Activated naive CD4-positive, alpha-beta T cell (primary cell): ENCODE measurements at places on chromosomes 12 and 14.

GRCh38 chr14:101247842-101248725 lies 313.2 kb upstream of the DIO3 start:
- no peak for DNase-seq

GRCh38 chr12:18723752-18724151 lies 14.1 kb downstream of the PLCZ1 start:
- no peak for DNase-seq

DNA sequence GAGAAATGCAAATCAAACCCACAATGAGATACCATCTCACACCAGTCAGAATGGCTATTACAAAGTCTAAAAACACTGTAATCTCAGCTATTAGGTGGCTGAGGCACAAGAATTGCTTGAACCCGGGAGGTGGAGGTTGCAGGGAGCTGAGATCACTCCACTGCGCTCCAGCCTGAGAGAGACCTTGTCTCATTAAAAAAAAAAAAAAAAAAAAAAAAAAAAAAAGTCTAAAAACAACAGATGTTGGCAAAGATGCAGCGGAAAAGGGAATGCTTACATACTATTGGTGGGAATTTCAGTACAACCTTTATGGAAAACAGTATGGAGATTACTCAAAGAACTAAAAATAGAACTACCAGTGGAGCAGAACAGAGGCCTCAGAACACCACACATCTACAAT lies 19.0 kb upstream of the ATF7 start:
- no peak for DNase-seq

DNA sequence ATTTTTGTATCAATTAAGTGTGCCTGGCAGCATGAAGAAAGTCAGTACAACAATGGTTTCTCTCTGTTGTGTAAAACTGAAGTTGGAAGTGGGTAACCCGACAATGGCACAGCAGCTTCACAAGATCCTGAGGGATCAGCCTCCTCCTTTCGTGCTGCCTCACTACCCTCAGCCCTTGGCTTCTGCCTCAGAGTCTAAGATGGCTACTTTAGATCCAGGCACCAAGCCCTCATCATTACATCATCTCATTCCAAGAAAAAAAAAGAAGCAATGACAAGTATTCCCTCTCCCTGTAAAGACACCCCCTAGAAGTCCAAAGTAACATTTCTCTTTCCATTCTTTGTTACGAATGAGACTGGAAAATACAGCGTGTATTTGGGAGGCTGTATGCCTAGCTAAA lies 92.6 kb downstream of the DNAI7 start:
- no peak for DNase-seq

DNA sequence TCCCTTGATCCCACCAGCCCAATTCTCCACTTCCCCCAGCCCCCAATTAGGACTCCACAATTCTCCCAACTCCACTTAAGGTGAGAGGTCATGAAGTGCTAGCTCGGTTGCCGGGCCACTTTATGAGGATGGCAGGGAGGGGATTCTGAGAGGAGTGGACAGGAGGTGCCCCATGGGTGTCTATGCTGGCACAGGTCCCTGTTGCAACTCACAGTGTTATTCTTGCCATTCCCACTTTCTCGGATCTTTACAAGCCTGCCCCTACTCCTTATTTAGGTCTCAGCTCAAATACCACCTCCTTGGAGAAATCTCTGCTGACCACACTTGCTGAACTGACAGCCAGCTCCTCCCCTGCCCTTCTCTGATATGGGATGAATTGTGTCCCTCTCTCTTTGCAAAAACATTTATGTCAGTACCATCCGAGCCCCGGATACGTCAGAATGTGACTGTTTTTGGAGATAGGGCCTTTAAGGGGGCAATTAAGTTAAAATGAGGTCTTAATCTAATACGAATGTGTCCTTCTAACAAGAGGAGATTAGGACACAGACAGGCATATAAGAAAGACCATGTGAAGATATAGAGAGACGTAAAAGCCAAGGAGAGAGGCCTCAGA lies 4.2 kb upstream of the LGALS3 start:
- no peak for DNase-seq

DNA sequence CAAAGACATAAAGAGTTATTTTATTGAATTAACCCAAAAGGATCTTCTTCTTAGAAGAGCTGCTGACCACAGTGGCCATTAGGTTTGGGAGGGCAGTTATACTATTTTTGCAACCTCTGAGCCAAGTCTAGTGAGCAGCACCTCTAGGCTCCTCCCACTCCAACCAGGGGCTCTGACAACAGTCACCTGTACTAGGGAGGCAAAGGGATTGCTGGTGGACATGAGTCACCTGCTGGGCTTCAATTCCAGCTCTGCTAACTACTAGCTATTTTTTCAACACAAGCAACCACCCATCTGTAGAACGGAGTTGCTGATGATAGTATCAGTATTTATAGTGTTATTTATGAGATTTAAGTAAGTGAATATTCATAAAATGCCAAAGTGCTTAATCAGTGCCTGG lies 166.0 kb downstream of the KLHL28 start:
- DNase-seq, result no peak

DNA sequence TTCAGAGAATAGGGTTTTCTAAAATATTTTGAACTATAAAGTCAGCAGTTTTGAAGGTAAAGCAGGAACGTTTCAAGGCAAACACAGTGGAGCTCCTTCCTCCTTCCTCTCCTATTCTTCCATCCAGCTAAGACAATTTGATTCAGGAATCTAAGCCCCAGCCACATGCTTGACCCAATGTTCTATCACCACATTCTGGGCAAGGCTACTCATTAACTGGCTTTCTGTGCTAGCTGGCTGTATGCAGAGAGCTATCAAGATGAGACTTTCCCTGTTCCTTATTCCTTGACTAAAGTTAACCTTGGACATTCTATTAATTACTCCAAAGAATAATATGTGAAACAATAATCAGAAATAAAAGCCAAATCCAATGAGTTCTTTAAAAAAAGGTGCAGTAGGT lies 266.9 kb downstream of the NOVA1 start:
- no peak for DNase-seq

DNA sequence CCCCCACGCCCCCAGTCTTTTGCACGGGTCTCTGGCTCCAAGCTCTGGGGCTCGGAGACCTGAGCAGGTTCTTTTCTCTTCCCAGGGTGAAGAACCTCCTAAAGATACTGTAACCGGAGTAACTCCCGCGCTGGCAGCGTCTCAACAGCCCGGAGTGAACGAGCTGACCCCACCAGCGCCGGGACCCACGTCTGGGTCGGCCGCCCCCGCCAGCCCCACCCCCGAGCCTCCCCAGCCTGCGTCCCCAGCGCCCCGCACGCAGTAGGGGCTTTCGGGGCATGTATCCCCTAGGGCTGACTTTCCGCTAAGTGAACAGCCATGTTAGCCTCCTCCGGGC lies 858 bp downstream of the SLC35F4 start:
- DNase-seq, result no peak

GRCh38 chr12:68425998-68426397 lies 93.8 kb upstream of the MDM1 start:
- DNase-seq, result no peak

DNA sequence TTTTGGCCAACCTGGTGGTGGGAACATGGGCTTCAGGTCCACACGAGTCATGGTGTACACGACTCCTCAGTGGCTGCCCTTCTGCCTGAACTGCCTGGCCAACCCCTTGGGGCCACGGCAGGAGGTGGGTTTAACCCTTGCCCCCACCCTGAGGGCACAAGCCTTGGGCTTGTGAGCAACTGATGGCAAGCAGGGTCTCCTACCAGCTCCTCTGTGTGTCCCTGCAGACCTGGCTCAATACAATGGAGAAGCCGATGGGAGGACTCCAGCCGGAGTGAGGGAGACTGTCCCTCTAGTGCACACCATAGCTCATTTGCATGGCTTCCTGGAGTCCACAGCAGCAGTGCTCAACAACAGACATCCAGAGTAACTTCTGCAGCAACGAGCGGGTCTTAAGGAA lies 28.0 kb downstream of the JAG2 start:
- DNase-seq, result no peak

DNA sequence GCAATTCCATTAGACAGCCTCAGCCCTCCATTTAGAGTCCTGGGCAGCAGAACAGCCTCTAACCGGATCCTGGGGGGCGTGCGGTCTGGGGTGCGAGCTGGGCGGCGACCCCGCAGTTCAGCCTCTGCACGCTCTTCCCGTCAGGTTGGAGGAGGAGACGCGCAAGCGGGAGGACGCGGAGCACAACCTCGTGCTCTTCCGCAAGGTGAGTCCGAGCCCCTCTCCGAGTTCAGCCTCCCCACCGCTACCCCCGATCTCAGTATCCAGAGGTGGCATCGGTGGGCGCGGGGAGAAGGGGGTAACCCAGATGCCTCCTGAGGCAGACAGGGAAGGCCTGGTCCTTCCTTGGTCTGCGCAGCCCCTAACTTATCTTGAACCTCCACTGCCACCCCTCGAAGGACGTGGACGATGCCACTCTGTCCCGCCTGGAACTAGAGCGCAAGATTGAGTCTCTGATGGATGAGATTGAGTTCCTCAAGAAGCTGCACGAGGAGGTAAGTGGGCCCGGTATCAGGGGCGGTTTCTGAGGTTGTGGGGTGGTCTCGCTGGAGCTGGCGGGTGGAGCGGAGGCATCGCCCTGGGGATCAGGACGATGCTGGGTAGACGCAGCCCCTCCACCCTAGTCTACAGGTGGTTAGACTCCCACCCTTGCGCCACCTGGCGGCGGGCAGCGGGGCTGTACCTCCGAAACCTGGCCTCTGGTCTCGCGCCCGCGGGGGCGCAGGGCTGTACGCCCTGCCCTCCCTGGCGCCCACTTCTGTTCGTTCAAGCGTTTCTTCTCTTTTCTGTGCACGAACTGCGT lies 1.3 kb downstream of the PRPH start:
- no peak for DNase-seq

GRCh38 chr12:84416626-84417025 lies 496.0 kb downstream of the SLC6A15 start:
- no peak for DNase-seq

GRCh38 chr12:69880571-69880970 lies 55.5 kb downstream of the MYRFL start:
- no peak for DNase-seq

GRCh38 chr12:52221912-52222457 lies 11.1 kb upstream of the KRT7 start:
- no peak for DNase-seq

GRCh38 chr12:68447797-68448260 lies 115.7 kb upstream of the MDM1 start:
- DNase-seq, result no peak

DNA sequence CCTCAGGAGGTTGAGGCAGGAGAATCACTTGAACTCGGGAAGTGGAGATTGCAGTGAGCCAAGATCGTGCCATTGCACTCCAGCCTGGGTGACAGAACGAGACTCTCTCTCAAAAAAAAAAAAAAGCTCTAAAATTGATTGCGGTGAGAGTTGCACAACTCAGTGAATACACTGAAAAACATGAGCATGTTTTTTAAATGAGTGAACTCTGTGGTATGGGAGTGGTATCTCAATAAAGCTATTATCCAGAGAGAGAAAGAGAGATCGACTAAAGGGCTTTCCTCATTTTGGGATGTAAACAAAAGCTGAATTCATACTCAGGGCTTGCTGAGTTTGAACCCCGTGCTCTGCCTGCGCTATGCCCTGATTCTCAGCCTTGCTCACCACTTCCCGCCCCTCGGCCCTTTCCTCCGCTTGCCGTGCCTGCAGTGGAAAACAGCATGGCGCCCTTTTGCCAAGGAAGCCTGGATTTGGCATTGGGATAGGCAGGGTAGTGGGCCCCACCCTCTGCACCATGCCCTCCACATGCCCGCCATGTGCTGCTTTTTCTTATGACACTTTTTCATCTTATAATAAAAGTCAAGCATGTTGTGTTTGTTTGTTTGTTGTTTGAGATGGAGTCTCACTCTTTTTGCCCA lies 102.5 kb downstream of the LGMN start:
- no peak for DNase-seq

- DNase-seq, result peak; percentile 21
These were observed 22.7 kb downstream of the CLIP1 start for GRCh38 chr12:122399592-122400373.

DNA sequence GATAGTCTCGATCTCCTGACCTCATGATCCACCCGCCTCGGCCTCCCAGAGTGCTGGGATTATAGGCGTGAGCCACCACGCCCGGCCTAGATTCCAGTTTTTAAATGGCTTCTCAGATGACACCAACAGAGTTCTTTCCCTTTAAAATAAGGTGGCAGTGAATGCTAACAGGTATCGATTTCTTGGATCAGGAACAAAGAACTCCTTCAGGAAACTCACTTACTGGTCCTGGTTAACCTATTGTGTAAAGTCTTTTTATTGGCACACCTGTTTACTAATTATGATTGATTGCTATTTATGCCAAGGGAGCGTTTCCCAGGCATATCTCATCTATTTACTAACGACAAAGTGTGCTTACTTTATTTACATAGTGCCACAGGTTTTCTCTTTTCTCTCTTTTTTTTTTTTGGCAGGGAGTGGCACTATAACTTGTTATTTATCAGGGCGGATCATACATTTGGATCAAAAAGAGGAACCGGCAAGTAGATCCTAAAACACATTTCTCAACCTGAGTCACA lies 89.7 kb downstream of the GLT1D1 start:
- DNase-seq, result no peak

- no peak for DNase-seq
These were observed 55.0 kb downstream of the TMEM30B start for GRCh38 chr14:61226015-61226654.

- no peak for DNase-seq
These were observed 38.1 kb upstream of the SLC2A13 start for GRCh38 chr12:40144023-40144422.

- no peak for DNase-seq
These were observed 332.2 kb downstream of the ALG10 start for GRCh38 chr12:34354239-34355200.

- DNase-seq, result no peak
These were observed 44.8 kb downstream of the CLMN start for GRCh38 chr14:95274874-95275273.

DNA sequence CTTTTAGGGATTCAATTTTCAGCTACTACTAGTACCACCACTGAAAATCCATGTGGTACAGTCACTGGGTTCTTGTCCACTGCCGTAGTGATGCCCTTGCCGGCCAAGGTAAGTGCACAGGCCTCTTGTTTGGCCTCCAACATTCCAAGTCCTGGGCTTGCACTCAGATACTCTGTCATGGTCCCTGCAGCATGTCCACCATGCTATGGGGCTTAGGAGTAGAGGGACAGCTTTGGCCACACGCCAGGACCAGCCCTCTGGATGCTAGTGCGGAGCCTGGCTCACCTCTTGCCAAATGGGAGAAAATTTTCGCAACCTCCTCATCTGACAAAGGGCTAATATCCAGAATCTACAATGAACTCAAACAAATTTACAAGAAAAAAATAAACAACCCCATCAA lies 38.6 kb upstream of the APPL2 start:
- no peak for DNase-seq

- DNase-seq, result no peak
These were observed 9.7 kb upstream of the ERC1 start for GRCh38 chr12:981176-981828.
